ENCODE measurements at places on chromosomes 6 and 20.

GRCh38 chr20:20839771-20840170 lies 127.3 kb upstream of the RALGAPA2 start:
- no peak for DNase-seq

- DNase-seq = no peak
Measured at GRCh38 chr20:51422514-51423289, 119.8 kb downstream of the NFATC2 start.

- no peak for DNase-seq
Measured at GRCh38 chr6:170366248-170366960, 59.8 kb downstream of the FAM120B start.

DNA sequence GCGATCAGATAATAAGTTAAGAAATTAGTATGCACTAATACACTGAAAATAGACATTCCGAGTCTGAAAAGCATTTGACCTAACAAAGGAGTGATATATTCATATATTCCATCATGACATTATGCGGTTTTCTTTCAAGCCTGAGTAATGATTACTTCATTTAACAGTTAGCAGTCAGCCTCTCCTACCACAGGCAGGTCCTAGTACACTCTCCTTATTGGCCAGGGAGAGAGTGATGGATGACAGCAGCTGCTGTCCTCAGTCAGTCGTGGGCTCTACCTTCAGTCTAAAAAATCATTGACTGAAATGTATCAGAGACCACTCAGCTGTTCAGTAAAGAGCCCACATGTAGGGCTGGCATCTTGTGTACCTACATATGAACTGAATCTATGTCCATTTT lies 33.2 kb upstream of the VGLL2 start:
- DNase-seq = no peak

DNA sequence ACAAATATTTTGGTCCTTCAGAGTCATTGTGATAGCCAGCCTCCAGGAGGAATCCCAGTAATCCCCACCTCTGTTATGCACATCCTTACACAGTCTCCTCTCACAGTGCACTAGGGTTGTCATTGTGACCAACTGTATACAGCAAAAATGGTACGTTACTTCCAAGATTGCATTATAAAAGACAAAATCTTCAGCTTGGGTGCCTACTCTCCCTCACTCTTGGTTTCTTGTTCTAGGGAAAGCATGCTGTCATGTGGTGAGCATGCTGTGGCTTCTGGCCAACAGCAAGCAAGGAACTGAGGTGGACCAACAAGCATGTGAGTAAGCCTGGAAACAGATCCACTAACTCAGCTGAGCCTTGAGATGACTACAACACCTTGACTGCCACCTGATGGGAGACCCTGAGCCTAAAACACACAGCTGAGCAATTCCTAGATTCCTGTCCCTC lies 130.1 kb upstream of the DST start:
- no peak for DNase-seq

DNA sequence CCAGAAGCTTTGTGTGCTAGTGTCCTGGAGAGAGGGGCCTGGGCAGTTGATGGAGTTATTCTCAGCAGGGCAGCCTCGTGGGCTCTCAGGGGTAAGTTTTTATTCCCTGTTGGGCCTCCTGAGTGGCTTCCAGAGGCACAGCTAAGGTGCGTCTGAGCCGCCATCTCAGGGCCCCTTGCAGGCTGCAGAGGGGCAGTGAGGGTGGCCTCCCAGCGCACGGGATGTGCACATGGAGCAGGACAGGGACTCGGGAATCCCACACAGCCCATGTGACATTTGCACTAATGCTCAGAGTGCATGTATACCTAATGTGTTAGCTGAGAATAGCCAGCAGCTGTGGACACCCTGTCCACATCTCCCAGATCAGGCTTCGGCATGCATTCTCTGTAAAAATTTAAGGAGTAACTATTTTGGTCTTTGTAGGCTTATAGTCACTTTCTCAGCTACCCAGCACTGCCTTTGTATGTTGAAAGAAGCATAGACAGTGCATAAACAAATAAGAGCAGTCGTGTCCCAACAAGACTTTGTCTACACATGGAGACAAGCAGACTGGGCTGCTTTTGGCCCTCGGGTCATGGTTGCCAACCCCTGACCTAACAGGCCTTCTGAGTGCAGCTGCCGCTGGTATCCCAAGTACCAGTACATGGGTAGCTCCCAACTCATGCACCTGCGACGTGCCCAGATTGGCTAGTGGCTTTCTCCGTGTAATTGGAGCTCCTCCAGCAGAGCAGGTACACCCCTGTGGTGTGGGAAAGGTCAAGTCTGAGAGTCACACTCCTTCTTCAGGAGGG lies 18.6 kb upstream of the CST9L start:
- peak; percentile 50 for DNase-seq

GRCh38 chr6:39062014-39062740 lies 13.6 kb downstream of the GLP1R start:
- no peak for DNase-seq

DNA sequence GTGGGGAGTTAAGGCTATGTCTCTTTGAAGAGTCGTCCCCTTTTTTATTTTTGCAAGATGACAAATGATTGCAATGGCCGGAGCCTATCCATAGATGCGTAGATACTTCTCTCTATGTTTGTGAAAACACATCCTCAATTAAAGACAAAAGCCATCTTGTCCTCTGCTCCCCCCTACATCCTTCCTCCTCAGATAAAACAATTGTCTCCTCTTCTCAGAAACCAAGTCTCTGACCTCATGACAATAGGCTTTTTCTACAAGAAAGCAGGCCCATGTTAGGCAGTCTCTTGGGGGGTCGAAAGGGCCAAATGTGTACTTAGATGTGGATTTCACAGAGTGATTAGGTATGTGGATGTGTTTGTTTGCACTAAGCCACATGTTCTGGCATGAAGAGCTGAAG lies 51.1 kb upstream of the SSTR4 start:
- no peak for DNase-seq

DNA sequence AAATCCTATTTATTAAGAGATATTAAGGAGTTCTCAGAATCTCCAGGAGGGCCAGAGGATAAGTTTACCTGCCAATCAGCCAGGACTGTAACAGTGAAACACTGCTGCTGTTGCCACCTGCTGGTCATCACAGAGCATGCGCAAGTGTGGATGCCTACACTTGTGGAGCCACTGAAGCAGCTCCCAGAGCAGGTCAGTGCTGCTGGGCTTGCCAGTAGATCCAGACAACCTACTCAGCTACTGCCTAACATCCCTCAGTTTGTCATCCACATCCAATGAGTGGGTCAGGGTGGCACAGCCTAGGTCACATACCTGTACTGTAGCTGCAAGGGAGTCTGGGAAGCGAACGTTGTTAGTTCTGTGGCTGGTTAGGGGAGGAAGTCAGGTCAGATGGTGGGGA lies 18.3 kb upstream of the NHSL1 start:
- peak; percentile 53 for DNase-seq

DNA sequence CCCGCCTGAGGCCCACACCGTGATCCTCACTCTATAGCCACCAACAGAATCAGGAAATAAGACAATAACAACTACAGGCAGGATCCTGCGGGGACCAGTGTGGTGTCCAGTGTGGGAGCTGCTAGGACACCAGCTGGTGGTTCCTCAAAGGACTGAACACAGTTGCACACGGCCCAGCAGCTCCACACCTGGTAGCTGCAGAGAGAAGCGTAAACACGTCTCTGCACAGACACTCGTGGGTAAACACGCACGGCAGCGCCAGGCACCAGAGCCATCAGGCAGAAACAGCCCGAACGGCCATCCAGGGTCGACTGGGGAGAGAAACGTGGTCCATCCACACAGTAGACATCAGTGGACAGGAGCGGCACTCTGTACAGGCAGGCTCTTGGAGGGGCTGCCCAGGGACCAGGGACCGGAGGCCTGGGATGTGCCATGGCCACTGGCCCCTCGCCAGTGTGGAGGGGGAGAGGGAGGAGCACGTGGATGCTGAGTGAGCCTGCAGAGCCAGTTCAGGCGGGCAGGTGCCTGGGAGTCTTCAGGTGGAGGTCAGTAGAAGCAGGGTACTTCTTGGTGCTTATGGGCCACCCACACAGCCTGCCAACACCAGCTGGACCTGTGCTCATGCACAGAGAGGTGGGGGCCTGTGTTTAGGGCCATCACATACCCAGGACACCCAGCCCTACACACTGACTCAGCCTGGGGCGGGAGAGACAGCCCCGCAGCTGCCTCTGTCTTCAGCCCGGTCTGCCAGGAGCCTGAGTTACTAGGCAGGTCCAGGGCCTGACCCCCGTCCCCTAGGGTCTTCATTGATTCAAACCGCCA lies 7.4 kb upstream of the LAMA5 start:
- DNase-seq = no peak

- DNase-seq = no peak
Measured at GRCh38 chr6:7086488-7086887, 21.3 kb upstream of the RREB1 start.

GRCh38 chr6:136608991-136609390 lies 58.8 kb upstream of the MAP7 start:
- no peak for DNase-seq

GRCh38 chr20:24686156-24686555 lies 216.7 kb downstream of the SYNDIG1 start:
- no peak for DNase-seq

DNA sequence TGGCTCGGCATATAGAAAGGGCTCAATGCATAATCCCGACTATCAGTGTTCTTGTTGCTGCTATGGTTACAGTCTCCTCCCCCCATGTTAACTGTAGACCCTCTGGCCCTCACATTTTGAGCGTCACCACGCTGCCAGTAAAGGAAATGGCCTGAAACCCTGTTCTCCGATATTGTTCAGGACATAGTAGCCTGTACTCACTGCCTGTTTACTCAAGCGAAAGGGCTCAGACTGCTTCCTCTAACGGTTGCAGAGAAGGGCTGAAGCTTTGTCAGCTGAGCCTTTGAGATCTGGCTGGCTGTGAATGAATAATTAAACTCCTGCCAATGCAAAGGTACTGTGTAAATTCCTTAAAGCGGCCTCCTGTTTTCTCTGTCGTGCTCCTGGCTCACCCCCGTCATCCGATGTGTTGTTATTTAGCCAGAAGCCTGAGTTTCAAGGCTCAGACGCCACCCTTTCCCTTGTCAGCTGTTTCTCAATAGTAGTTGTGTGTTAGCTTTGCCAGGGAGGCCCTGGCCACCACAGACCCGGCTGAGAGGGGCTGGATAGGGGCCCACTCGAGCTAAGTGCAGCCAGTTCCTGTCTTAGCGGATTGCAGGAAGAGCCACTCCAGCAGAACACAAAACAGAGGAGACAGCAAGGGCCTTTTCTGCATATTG lies 31.2 kb upstream of the RALGAPA2 start:
- DNase-seq = no peak

DNA sequence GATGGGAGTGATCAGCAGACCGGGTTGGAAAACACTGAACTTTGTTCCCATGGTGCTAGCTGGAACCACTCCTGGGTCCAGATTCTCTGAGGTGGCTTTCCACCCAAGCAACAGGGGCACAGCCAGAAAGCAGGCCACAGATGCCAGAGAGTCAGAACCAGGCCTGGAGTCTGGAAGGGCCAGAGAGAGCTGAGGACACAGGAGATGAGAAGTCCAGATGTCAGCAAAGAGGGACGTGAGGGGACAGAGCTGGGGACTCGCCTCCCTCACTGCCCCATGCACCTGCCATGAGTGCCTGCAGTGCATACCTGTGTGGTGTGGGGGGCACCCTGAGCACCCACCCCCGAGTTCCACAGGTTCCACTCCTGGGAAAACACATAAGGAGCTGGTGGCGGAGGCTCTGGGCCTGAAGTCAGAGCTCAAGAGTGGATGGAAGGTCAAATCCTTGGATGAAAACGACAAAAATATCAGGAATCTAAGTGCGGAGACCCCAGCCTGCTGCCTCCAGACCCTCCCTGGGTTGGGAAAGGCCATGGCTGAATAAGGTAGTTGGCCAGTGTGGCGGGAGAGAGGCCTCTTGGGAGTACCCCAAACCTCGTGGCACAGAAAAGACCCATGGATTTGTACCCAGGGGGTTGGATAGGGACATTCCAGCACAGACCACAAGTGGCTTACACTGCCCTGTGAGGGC lies 224.2 kb downstream of the SYNDIG1 start:
- no peak for DNase-seq

- peak; percentile 73 for DNase-seq
Measured at GRCh38 chr6:167778497-167779128, 48.1 kb upstream of the AFDN start.

DNA sequence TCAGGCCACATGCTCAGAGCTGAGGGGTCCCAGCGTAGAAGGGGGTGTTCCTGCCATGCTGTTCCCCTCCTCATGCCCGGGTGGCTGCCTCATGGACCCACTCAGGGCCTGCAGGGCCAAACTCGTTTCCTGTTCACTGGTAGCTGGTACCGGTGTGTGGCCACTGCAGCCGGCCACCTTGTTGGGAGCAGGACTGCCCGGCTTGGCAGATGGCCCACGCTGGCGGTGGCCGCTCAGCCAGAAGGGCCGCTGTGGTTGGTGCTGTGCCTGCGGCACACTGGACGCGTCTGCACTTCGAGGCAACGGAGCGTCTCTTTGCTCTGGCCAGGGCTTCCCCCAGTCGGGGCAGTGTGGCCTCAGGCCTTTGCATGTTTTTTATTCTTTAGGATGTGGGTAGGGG lies 10.0 kb upstream of the COL20A1 start:
- DNase-seq = no peak

- DNase-seq = no peak
Measured at GRCh38 chr6:145904868-145905267, 59.3 kb downstream of the SHPRH start.

DNA sequence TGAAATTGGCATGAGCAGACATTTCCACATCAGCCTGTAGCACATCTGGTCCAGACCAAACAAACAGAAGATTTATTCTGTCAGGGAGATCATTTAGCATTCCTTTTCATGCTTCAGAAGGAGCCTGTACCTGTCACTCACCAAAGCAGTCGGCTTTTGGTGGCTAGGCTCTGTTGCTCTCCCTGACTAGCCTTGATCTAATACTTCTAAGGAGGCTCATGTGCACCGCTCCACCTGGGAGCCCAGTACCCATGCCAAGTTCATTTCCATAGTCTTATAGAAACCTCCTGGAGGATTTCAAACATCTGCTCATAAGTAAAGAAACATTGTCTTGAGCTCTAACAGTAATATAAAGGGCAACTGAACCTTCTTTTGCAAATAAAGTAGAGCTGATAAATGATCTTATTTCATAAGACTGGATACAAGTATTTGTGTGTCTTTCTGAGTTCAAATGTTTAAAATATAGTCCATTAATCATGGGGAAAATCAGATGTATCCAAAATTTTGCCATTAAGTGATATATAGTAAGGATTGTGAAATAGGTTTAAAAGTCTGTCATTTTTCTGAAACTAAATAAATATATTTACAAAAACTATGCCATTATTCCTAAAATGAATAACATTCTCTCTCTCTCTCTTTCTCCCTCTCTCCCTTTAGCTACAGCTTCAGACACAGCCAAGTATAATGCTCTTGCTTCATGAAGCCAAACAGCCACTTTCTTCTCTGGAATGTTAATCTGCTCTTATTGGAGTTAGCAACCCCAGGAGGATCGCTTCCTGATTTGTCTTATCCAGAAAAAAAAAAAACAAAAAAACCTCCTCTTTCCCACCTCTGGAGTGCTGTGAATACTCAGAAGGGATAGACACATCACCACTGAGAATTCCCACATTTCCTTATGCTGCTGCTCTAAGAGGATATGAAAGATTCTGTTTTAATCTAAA lies 192.7 kb upstream of the TFAP2D start:
- no peak for DNase-seq

- DNase-seq = no peak
Measured at GRCh38 chr20:34458631-34459030, 57.6 kb upstream of the DYNLRB1 start.

- no peak for DNase-seq
Measured at GRCh38 chr6:54267798-54268197, 40.4 kb upstream of the TINAG start.
